ENCODE measurements at places on chromosomes 6 and 20.

DNA sequence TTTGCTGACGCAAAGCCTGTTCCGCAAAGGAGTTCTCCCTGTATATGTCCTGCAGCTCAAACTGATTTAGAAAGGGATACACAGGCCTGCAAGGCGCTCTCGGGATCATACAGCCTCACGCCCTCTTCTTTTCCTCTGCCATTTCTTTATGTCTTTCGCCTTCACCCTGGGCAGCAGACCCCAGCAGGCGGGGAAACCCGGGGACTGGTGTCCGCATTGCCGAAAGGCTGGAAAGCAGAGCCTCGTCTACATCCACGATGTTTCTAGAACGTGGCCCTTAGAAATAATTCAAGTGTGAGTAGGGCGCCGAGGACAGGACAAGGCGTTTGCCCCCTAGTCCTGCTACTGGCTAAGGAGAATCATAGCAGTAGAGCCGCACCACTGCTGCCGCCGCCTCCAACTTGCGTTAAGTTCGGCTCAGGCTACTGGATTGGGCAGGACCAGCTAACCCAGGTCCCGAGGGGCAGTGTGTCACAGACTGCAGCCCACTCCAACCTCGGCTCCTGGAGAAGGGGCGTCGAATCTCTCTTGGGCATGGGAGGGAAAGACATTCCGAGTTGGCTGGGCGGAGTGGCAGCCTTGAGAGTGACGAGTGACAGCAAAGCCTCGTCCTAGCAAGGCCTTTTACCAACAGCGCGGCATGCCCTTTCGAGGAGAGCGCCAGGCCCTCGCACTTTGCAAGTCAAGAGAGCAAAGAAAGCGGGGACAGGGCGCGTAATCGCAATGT is 2.6 kb upstream of the TBX18 start:
- no peak for DNase-seq

DNA sequence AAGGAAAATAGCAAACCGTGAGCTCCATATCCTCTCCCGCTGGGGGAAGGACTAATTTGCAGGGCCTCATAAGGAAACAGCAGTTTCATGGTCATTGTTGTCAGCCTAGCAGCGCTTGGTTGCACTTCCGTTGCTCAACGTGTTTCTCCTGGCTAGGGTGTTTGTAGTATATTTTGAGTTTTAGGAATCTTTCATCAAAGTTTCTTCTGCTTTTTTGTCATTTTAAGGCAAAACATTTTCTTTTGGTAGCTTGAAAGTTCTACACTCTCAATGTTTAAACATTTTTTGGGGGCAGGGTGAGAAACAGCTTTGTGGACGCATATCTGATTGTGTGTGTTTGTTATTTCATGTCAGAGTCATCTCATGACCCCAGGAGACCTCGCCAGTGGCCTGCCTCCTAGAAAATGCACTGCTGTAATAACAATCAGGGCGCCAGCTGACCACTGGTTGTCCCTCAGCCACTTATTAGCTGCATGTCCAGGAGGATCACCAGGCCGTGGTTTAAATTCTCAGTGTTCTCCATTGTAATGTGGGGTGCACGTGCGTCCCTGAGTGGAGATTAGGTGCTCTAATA is 20.6 kb downstream of the JARID2 start:
- DNase-seq, result no peak

- peak; percentile 54 for DNase-seq
These were observed 14.3 kb upstream of the PTCRA start for GRCh38 chr6:42901538-42901957.

DNA sequence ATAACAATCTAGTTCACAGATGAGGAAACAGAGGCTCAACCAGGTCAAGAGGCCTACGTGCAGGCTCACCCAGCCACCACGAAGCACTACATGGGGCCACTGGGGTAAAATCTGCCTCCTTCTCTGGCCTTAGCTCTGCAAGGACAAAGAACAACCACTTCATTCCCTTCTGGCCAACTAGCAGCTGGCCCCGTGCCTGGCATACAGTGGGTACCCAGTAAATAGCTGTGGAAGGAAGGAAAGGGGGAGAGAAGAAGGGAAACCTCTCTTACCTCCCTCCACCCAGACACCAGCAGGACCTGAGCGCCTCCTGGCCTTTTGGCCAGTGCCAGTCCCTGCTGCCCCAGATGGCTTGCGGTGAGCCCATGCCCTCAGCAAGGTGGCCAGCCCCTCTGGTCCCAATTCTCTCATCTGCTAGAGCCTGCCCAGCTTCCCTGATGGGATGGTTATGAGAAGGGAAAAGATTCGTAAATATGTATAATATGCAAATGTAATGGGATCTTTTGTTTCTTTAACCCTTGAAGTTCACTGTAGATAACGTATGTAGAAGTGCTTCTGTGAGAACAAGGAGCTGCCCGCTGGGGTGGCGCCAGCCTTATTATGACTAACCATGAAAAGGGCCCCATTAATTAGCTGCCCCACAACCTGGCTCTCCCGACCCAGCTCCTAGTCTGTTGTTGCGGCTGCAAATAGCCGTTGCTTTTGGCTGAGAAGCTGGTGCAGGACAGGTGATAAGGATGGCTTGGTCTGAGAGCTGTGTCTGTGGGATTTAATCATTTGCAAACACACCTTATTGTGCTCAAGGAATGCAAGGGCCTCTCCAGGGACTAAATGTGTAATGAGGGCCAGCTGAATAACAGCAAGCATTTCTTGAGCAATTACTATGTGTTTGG is 62.0 kb downstream of the DLGAP4 start:
- no peak for DNase-seq

GRCh38 chr6:72755752-72756151 is 133.9 kb downstream of the KCNQ5 start:
- DNase-seq, result no peak

- no peak for DNase-seq
These were observed 58.8 kb downstream of the SAMD5 start for GRCh38 chr6:147567141-147567805.

GRCh38 chr6:114581293-114581692 is 238.5 kb upstream of the HS3ST5 start:
- DNase-seq, result no peak

GRCh38 chr6:154534531-154534930 is 24.0 kb upstream of the CNKSR3 start:
- no peak for DNase-seq

- no peak for DNase-seq
These were observed 120.5 kb upstream of the BTBD3 start for GRCh38 chr20:11797156-11797555.

DNA sequence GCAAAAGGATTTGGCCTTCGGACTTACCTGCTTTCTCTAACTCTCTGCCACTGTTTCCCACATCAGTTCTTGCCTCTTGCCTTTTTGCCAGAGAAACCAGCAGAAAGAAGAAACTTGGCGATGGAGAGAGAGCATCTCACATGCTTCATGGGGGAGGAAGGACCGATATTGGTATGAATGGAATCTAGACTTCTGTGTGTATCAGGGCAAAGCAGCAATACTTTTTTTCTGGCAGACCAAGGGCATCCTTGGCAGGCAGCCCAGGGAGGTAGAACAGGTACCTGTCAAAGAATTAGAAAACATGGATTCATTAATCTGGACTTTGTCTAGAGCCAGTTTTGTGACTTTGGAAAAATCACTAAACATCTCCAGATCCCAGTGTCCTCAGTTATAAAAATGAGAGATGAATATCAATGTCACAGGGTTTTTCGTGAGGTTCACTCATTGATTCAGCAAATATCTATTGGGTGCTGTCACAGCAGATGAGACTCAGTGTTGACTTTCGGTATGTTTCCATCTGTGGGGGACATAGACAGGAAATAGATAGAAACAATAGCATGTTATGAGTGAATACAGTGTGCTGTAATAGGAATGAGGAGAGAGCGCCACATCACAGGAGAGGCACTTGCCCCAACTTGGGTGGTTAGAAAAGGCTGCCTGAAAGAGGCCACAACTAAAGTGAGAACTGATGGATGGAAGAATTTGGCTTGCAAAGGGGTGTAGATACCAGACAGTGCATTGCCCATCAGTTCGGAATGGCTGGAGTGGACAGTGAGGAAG is 114.1 kb downstream of the CD83 start:
- no peak for DNase-seq

- no peak for DNase-seq
These were observed 716.8 kb upstream of the GJE1 start for GRCh38 chr6:141415896-141416295.

GRCh38 chr6:25165177-25165576 is 114.0 kb upstream of the CARMIL1 start:
- no peak for DNase-seq

- no peak for DNase-seq
These were observed 135.5 kb upstream of the SUPT3H start for GRCh38 chr6:45513213-45513618.

GRCh38 chr20:16209951-16210361 is 363.3 kb downstream of the KIF16B start:
- DNase-seq, result no peak

DNA sequence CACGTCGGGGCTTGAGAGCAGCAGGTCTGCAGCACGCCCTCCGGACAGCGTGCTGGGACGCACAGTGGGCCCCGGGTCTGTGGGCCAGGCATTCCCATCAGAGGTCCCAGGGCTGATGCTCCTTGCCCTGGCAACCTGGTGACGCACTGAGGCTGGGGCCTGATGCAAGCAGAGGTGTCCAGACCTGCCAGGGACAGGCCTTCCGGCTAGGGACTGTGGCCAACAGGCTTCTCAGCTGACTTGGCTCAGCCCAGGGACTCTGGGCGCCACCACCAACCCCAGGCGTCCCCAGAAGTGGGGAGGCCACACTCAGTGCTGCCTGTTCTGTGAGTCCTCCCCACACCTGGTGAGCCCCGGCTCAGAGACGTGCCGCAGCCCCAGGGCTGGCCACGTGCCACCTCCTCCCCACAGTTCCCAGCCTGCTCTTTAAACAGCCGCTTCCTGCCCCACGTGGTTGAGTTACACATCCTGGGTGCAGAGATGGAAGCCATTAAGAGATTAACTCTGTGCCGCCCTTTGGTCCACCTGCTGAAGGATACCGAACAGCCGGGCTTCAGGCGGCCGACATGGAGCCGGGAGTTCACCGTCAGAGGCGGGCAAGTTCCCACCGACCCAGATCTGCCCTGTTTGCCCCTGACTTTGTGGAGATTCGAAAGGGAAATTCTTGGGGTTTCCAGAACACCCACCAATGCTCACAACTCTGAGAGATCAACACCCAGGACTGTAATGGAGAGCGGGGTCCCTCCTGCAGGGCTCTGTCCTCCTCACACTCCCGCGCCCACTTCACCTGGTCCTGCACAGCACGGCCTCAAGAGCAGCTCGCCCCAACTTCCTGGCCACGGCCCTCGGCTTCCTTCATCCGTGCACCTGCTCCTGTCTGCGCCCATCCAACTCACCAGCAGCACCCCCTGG is 37.6 kb upstream of the ZBP1 start:
- DNase-seq, result peak; percentile 24

GRCh38 chr6:14747881-14748520 is 497.9 kb upstream of the JARID2 start:
- no peak for DNase-seq

GRCh38 chr6:31521835-31522234 is 6.9 kb upstream of the MCCD1 start:
- no peak for DNase-seq

DNA sequence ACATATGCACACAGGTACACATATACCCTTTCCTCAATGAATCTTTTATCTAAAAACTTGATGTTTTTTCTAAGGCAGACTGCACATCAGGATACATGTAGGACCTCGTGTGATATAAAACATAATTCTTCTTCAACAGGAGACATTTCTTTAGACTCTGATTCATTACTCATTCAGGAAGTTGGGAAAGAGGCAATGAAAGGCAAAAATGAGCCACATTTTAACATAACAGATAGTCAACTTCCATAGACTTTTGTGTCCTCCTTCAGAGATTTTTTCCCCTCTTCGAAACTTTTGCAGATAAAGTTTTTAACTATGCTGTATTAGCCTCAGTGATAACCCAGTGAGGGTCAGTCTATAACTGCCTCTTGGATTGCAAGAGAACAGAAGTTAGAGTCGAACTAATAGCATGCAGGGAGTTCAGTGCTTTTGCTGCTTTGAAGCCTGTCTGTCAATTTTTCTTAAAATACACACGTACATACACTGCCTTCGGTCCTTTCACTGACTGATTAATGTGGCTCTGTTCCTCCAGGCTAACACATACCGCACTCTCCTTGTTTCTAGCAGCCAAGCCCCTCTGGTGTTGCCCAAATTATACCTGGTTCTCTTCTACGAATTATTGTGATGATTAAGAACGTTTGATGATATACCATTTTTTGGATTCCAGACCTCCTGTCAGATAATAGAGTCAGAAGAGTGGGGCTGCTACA is 562.5 kb upstream of the MAP3K7 start:
- DNase-seq, result no peak

DNA sequence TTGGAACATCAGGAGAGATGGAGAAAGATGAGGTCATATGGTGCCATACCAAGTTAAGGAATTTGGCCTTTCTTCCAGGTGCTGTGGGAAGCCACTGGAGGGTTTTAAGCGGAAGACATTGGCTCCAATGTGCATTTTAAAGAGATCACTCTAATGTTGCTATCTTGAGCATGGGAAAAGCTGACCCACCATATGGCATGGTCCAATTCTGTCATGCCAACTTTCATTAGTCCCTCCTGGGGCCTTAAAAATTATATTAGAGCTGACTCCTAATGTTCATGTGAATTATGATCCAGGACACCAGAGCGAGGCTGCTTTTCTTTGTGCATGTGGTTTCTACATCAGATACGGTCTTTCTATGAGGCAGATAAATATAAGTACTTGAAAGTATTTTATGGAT is 335.0 kb upstream of the TSHZ2 start:
- no peak for DNase-seq

DNA sequence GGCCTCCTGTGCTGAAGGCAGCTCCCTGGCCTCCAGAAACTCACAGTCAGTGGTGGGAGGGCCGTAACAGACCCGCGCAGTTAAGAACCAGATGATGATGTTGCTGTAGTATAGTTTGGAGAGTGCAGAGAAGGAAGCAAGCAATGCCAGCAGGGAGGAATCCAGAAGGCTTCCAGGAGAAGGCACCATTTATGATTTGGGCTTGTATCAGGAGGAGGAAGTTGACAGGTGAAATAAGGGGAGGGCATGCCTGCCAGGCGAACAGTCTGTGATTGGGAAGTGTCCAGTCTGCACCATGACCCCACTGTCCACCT is 13.3 kb upstream of the BAK1 start:
- no peak for DNase-seq

GRCh38 chr6:106477146-106477545 is 116.6 kb downstream of the CRYBG1 start:
- no peak for DNase-seq

DNA sequence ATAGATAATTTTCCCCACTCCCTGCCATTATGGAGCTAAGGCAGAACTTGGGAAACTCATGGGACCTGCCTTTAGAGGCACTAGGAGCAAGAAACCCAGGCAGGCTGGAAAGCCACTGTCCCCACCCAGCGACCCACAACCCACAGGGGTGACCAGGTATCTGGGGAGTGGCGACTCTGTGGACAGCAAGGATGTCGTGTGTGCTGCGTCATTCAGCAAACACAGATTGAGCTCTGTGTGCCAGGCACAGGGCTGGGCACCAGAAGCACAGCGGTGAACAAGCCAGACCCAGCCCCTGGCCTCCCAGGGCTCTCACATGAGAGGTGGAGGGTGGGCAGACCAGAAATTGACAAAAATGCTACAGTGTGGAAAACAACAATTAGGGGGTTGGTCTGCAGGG is 27.7 kb downstream of the DLGAP4 start:
- no peak for DNase-seq

GRCh38 chr6:154474648-154475428 is 35.6 kb downstream of the CNKSR3 start:
- DNase-seq, result no peak

GRCh38 chr6:25942561-25943147 is 12.2 kb upstream of the SLC17A2 start:
- DNase-seq, result no peak

- DNase-seq, result no peak
These were observed 70.6 kb upstream of the KCNK16 start for GRCh38 chr6:39393075-39393474.
